ENCODE measurements at places on chromosomes 6 and 20. TPM values are rescaled to one million over a fixed set of nuclear protein-coding genes. Genes with fewer than 3 reads are reported as not detected.
A peak's percentile ranks its signal among the peaks of the same experiment; 100 is the strongest.

The PACSIN1 gene
- 6.5 TPM for total RNA-seq

The B3GAT2 gene
- 0.42 TPM for total RNA-seq

The KCNK5 gene
- total RNA-seq: 34.2 TPM

The OR2B6 gene
- total RNA-seq: not detected

The RBBP8NL gene
- total RNA-seq: not detected

The LPA gene
- 0.47 TPM for total RNA-seq

The CDSN gene
- not detected for total RNA-seq

The LY6G6D gene
- total RNA-seq: not detected

The CD24 gene
- total RNA-seq: 545 TPM

The HCK gene
- 0.70 TPM for total RNA-seq

The TPX2 gene
- total RNA-seq: 108 TPM

The RFX6 gene
- total RNA-seq: 0.66 TPM

The TRIM40 gene
- total RNA-seq: not detected

DNA sequence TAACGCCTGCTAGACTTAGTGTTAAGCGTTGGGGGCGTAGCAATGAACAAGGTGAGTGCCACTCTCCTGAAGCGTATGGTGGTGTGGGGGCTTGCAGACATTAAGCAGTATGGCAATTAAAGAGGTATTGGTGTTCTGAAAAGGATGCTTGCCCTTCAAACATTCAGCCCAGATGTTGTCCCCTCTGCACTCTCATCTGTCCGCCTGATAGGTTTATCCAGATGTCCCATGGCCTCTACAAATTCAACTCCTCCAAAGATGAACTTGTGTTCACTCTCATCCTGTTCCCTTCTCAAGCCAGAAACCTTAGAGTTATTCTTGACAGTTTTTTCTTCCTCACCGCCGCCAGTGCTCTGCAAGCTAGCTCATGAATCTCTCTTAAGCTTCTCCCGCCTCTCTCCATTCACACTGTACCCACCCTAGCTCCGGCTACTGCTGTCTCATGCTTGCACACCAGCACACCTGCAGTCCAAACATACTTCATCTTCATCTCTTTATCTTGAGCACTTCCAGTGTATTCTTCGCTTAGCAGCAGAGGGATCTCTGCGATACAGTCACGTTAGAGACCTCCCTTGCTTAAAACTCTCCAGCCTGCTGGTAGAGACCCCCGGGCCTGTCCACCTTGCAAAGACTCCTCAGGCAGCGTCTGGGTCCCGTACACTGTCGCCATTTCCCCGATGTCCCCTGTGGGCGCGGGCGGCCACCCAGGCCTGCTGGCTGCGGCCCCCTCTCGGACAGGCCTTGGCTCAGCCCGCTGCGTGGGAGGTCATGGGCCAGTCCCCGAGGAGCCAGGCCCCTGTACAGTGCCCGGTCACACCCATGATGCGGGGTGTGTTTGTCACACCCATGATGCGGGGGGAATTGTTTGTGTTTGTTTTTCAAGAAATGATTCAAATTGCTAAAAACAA, 962 bp downstream of the DDX27 start:
- DNase-seq: no peak
- peaks cover 3% of the 10 kb centered on the region for H3K4me1 ChIP-seq
- no peaks in the 10 kb centered on the region for H3K27me3 ChIP-seq
- peak overlapping the region; percentile 97 for H3K4me3 ChIP-seq
- peaks cover 37% of the 10 kb centered on the region for H3K36me3 ChIP-seq
- no peak overlapping the region for H3K27ac ChIP-seq

DNA sequence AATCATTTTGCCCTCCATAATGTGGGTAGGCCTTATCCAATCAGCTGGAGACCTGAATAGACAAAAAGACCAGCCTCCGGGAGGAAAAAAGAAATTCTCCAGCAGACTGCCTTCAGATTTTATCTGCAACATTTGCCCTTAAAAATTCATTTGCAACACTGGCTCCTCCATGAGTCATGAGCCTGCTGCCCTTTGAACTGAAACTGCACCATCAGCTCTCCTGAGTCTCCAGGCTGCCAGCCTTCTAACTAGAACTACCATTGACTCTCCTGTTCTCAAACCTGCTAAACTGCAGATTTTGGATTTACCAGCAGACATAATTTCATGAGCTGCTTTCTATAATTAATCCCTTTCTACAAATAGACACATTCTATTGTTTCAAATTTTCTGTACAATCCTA, 223.9 kb upstream of the THEMIS start:
- no peaks in the 10 kb centered on the region for H3K36me3 ChIP-seq
- H3K4me1 ChIP-seq: no peaks in the 10 kb centered on the region
- no peak overlapping the region for H3K4me3 ChIP-seq
- H3K27ac ChIP-seq: no peak overlapping the region
- H3K27me3 ChIP-seq: no peaks in the 10 kb centered on the region

- no peaks in the 10 kb centered on the region for H3K36me3 ChIP-seq
- H3K27ac ChIP-seq: no peak overlapping the region
- H3K4me1 ChIP-seq: no peaks in the 10 kb centered on the region
- H3K27me3 ChIP-seq: no peaks in the 10 kb centered on the region
- H3K4me3 ChIP-seq: no peak overlapping the region
Observed at GRCh38 chr6:48037946-48038345, 73.1 kb downstream of the PTCHD4 start.

DNA sequence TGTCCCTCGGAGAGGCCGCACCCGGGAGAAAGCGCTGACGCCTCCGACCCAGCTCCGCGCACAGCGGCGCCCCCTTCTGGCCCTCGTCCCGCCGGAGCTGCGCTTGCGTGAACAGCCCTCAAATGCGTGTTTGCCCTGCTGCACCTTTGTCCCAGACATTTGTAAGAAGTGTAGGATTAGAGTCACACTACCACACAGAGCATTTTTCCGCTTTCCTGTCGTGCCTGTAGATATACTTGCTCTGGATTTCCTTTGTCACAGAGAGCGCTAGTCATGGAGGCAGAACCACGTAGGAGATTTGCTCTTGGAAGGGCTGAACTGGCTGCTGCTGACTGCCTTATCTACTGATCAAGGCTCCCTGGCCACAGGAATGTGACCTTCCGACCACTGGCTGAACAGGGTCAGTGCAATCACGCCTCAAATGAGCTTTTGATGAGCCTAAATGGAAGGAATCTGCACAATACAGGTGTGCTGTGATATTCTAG, 62.3 kb downstream of the PAX1 start:
- H3K4me1 ChIP-seq: no peaks in the 10 kb centered on the region
- peaks cover 23% of the 10 kb centered on the region for H3K27me3 ChIP-seq
- H3K27ac ChIP-seq: no peak overlapping the region
- peak; percentile 94 for DNase-seq
- H3K36me3 ChIP-seq: no peaks in the 10 kb centered on the region

- no peak for DNase-seq
- no peaks in the 10 kb centered on the region for H3K27me3 ChIP-seq
- peaks cover 85% of the 10 kb centered on the region for H3K36me3 ChIP-seq
- no peak overlapping the region for H3K27ac ChIP-seq
Observed at GRCh38 chr20:58361481-58362205, 27.4 kb upstream of the VAPB start.

GRCh38 chr6:125931733-125932450, 24.7 kb upstream of the HINT3 start:
- no peaks in the 10 kb centered on the region for H3K4me1 ChIP-seq
- H3K27me3 ChIP-seq: no peaks in the 10 kb centered on the region
- H3K4me3 ChIP-seq: no peak overlapping the region
- H3K27ac ChIP-seq: no peak overlapping the region
- no peaks in the 10 kb centered on the region for H3K36me3 ChIP-seq

- peaks cover 56% of the 10 kb centered on the region for H3K27me3 ChIP-seq
- H3K36me3 ChIP-seq: no peaks in the 10 kb centered on the region
- no peak overlapping the region for H3K4me3 ChIP-seq
- no peak overlapping the region for H3K27ac ChIP-seq
Observed at GRCh38 chr6:132399376-132400074, 1.8 kb downstream of the MOXD1 start.

DNA sequence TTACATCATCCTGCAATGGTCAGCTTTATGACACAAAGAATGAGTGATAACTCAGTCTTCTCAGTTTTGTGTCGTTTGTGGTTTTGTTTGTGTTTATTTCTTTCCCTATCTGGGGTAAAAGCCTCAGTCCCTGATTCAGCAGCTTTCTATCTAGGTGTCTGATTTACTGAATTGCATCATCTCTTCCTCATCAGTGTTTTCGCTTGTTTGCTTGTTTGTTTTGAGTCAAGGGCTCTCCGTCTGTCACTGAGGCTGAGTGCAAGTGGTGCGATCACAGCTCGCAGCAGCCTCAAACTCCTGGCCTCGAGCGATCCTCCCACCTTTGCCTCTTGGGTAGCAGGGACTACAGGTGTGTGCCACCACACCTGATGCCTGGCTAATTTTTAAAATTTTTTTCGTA, 548.9 kb downstream of the PRKN start:
- no peak overlapping the region for H3K27ac ChIP-seq
- DNase-seq: no peak
- peaks cover 23% of the 10 kb centered on the region for H3K27me3 ChIP-seq

DNA sequence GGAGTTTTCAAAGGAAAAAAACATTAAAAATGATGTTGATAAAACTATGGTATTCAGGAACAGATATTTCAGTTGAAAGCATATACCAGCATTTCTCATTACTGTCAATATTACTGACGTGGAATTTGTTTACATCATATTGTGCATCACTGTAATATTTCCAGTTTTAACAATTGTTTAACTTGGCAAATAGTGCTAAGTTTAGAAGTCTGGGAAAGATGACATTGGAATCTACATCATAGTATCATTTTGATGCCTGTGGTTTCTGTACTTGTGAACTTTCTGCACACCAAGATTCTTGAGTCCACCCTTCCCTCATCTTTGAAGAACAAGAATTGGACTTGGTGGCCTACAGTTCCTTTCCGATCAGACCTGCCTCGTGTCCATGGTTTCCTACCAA, 98.1 kb downstream of the RALGAPA2 start:
- H3K4me3 ChIP-seq: no peak overlapping the region
- no peaks in the 10 kb centered on the region for H3K27me3 ChIP-seq
- no peak for DNase-seq
- H3K27ac ChIP-seq: no peak overlapping the region

- no peak for DNase-seq
- H3K4me1 ChIP-seq: peaks cover 8% of the 10 kb centered on the region
- peaks cover 32% of the 10 kb centered on the region for H3K27me3 ChIP-seq
- no peak overlapping the region for H3K27ac ChIP-seq
- no peak overlapping the region for H3K4me3 ChIP-seq
- H3K36me3 ChIP-seq: no peaks in the 10 kb centered on the region
Observed at GRCh38 chr20:36096435-36096834, 58.1 kb upstream of the EPB41L1 start.

DNA sequence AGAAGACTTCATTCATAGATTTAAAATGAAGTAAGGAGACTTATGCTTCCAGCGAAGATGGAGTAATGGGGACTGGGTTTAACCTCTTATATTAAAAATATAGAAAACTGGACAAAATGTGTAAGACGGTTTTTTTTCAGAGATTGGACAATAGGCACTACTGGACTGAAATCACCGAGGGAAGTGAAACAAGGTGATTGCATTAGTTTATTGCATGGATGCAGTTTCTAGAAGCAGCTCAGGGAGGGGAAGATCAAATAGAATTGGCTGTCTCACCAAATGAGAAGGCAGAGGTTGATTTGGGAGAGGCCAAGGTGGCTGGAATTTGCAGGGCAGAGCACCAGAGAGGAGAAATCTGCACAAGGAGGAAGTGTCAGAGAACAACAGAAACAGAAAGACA, 162.6 kb downstream of the DNAH8 start:
- H3K27ac ChIP-seq: no peak overlapping the region
- no peaks in the 10 kb centered on the region for H3K4me1 ChIP-seq
- no peaks in the 10 kb centered on the region for H3K36me3 ChIP-seq
- DNase-seq: no peak
- H3K27me3 ChIP-seq: no peaks in the 10 kb centered on the region

GRCh38 chr6:3546121-3546520, 89.3 kb upstream of the SLC22A23 start:
- H3K27me3 ChIP-seq: peaks cover 6% of the 10 kb centered on the region
- DNase-seq: no peak
- no peak overlapping the region for H3K4me3 ChIP-seq
- H3K27ac ChIP-seq: no peak overlapping the region
- H3K4me1 ChIP-seq: peaks cover 10% of the 10 kb centered on the region

DNA sequence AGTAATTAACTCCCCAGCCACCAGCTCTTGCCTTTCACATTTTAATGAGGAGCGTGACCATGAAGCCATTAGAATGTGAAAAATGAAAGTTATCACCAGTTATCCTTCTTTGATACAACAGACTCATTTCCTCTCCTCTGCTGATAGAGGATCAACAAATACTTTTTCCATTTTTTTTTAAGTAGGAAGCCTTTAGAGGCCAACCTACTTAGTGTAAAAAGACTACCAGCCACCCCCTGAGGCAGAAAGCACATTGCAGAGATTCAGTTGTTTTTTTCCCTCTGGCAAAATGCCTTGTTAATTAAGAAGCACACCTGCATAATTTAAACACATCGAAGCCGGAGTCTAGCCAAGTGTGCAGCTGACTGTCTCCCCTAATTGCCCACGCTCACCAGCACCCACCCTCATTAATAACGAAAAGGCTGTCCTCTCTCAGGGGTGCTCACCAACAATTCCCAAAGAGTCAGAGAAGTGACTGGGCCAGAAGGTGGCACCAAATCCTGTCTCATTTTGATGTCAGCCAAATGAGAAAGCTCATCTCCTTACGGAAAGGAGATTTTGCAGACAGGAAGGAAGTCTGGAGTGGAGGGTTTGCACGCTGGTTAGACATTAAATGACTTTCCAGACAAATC, 60.9 kb upstream of the MC3R start:
- no peak overlapping the region for H3K27ac ChIP-seq
- DNase-seq: peak; percentile 72
- no peak overlapping the region for H3K4me3 ChIP-seq
- H3K4me1 ChIP-seq: no peaks in the 10 kb centered on the region
- H3K27me3 ChIP-seq: no peaks in the 10 kb centered on the region

GRCh38 chr20:39716796-39717341, 754.7 kb downstream of the DHX35 start:
- H3K27me3 ChIP-seq: no peaks in the 10 kb centered on the region
- H3K4me1 ChIP-seq: no peaks in the 10 kb centered on the region
- DNase-seq: no peak

- no peak for DNase-seq
- H3K27me3 ChIP-seq: no peaks in the 10 kb centered on the region
- H3K4me1 ChIP-seq: no peaks in the 10 kb centered on the region
- no peak overlapping the region for H3K4me3 ChIP-seq
- H3K36me3 ChIP-seq: peaks cover 36% of the 10 kb centered on the region
- no peak overlapping the region for H3K27ac ChIP-seq
Observed at GRCh38 chr6:63716169-63716568, 80.6 kb downstream of the PHF3 start.

- H3K36me3 ChIP-seq: no peaks in the 10 kb centered on the region
- no peaks in the 10 kb centered on the region for H3K27me3 ChIP-seq
- no peak overlapping the region for H3K4me3 ChIP-seq
- peaks cover 16% of the 10 kb centered on the region for H3K4me1 ChIP-seq
- no peak overlapping the region for H3K27ac ChIP-seq
- peak; percentile 84 for DNase-seq
Observed at GRCh38 chr6:40285996-40286395, 301.2 kb downstream of the LRFN2 start.

DNA sequence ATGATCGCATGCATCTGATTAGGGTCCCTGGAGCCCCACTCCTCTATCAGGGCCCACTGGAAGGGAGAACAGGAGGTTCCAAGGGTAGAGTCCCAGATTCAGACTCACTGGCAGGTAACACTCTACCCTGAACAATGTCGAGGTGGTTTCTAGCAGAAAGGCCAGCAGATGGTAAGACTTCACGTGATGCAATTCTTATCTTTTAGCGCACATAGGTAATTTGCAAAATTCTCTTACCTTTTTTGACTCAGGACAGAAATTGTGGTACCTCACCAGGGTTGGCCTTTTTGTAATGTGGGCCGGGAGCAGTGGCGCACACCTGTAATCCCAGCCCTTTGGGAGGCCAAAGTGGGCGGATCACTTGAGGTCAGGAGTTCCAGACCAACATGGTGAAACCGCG, 228.1 kb upstream of the JARID2 start:
- DNase-seq: no peak
- H3K36me3 ChIP-seq: no peaks in the 10 kb centered on the region
- peaks cover 10% of the 10 kb centered on the region for H3K4me1 ChIP-seq

Data from endodermal cell (in vitro differentiated cells).